ENCODE measurements at places on chromosomes 7 and 10.

GRCh38 chr7:127391591-127392181 is 822 bp downstream of the ZNF800 start:
- peak; percentile 30 for DNase-seq

GRCh38 chr7:65827366-65827765 is 45.5 kb upstream of the VKORC1L1 start:
- no peak for DNase-seq

DNA sequence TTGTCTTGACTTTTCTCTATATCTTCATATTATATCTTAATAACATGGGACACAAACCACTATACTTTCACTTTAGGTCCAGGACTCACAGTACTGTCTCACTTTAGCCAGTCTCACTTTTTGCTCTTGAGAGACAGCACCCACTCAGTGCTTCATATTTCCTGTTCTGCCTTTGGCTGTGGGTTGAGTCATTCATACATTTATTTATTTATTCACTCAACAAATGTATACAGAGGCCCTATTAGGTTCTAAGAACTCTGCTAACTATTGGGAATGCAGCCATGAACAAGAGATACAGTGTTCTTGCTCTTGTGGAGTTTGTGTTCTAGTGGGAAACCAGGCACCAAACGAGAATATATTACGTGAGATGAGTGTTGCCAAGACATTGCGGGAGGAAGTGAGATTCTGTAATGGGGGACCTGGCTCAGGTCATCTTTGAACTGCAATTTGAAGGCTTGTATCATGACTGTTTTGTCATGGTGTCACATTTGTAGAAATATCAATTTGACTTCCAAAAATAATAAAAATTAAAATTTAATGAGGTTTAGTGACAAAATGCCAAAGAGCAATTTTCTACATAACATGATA is 190.1 kb downstream of the SDHAF3 start:
- DNase-seq: no peak

GRCh38 chr7:44983742-44984477 is 5.1 kb upstream of the MYO1G start:
- no peak for DNase-seq

- DNase-seq: no peak
These were observed 51.7 kb downstream of the HABP2 start for GRCh38 chr10:113604572-113604971.

DNA sequence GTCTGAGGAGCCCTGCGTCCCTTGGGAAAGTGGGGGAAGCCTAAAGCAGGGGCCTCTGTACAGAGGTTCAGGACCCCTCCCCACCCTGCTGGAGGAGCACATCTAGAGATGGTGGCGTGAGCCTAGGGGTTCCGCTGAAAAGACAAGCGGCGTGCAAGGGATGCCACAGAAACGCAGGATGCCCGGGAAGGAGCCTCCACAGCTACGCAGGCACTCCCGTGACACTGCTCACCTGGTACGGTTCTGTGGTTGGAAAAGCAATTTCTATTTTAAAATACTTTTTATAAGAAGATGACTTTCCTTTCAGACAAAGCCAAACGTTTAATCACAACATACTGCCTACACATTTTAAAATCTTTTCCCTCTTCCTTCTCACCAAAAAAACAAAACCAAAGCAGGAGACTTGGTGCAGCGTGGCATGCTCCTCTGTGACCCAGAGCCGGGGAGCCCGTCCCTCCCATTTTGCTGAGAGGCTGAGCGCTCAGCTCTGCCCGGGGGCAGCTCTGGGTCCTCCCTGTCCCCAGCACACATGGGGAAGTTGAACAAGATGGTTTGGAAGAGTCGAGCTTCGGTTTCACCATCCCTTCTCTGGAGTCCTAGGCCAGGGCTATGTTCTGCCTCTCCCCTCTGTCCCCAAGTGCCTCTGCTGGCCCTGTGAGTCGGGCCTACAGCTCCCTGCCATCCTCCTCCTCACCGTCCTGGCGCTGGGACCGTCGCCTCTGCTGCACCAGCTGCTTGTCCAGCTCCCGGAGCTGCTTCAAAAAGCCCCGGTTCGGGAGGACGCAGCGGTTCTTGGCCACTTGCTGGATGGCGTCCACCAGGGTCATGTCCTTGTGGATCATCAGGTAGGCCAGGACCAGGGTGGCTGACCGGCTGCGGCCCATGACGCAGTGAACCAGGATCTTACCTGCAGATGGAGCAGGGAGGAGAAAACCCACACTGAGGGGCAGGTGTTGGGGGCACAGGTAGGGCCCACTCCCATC is 74.0 kb upstream of the SAMD8 start:
- DNase-seq: no peak

GRCh38 chr10:3217301-3217700 is 44.7 kb upstream of the PITRM1 start:
- DNase-seq: no peak

Data from stimulated activated CD4-positive, alpha-beta T cell treated with anti-CD3 and anti-CD28 coated beads, Interleukin-1b, Interleukin-23, amount 100 ng/mL, for 1 hour (primary cell).